Activated CD8-positive, alpha-beta T cell treated with anti-CD3 and anti-CD28 coated beads for 36 hours (primary cell): ENCODE measurements at places on chromosomes 13 and 19.

GRCh38 chr19:15897738-15898276 lies at the start of gene CYP4F2:
Gene CYP4F2 (minus strand): TSS chr19:15898074. CDS start chr19:15897611, 463 bp downstream.
- no peak for DNase-seq

- no peak for DNase-seq
Measured at GRCh38 chr19:38034492-38034860, 127.5 kb downstream of the SIPA1L3 start.

DNA sequence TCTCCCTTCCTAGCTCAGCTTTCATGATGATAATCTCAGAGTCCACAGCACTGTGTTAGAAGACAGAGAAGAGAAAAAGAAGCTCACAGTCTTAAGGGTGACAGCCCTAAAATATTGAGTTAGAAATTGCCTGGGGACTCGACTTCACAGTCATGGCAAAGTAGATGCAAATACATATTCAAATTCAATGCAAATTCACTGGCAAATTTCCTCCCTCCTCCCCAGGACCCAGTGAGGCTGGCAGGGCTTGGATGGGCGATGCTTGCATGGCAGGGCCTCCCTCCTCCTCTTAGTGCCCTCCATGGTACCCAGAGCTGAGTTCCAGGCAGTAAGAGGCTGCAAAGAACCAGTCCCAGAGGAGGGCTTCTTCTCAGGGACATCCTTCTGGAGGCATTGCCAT lies 115.6 kb upstream of the UQCRFS1 start:
- no peak for DNase-seq

GRCh38 chr19:23778566-23778965 lies 19.9 kb upstream of the ZNF681 start:
- DNase-seq = no peak

GRCh38 chr13:43583321-43583720 lies 203.5 kb downstream of the ENOX1 start:
- no peak for DNase-seq

DNA sequence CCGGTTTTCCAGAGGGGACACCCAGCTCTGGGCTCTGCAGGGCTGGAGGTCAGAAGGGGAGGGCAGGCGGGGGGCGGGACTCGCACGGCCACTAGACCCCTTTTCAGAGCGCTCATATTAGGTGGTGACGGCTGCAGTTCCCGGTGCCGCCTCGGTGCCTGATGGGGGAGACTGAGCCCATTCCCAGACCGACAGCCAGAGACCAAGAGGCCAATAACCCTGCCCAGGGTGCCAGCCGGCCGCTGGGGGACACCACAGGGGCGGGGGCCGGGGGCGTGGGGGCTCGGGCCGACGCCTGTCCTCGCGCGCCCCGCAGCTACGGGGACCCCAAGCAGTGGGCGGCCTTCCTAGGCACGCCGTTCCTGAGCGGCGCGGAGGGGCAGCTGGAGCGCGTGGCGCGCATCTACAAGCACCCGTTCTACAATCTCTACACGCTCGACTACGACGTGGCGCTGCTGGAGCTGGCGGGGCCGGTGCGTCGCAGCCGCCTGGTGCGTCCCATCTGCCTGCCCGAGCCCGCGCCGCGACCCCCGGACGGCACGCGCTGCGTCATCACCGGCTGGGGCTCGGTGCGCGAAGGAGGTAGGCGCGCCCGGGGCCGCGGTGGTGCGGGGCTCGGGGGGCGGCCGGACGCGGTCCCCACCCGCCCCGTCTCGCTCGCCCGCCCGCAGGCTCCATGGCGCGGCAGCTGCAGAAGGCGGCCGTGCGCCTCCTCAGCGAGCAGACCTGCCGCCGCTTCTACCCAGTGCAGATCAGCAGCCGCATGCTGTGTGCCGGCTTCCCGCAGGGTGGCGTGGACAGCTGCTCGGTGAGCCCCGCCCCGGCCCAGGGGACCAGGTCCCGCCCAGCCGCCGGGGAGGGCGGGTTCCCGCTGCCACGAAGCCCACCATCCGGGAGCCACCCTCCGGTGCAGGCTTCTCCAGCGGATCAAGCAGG lies 2.4 kb downstream of the TIMM13 start:
- no peak for DNase-seq

GRCh38 chr13:30877335-30877734 lies 28.7 kb upstream of the MEDAG start:
- DNase-seq = no peak

DNA sequence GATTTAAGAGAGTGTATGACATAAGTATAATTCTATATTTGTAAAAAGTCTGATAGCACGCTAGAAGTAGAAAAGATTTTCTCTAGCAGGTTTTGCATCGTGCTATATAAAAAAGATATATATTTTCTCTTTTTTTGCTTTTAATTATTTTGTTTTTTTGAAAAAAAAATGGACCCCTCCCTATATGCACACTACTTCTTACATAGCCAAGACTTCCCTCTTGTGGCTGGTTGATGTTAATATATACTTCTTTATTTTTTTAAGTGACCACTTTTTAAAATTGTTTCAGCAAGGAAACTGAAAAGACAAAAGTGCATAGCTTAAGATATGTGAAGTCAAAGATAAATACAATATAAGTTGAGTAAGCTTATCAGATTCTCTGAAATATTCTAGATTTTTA lies 1202.8 kb downstream of the DIAPH3 start:
- no peak for DNase-seq

DNA sequence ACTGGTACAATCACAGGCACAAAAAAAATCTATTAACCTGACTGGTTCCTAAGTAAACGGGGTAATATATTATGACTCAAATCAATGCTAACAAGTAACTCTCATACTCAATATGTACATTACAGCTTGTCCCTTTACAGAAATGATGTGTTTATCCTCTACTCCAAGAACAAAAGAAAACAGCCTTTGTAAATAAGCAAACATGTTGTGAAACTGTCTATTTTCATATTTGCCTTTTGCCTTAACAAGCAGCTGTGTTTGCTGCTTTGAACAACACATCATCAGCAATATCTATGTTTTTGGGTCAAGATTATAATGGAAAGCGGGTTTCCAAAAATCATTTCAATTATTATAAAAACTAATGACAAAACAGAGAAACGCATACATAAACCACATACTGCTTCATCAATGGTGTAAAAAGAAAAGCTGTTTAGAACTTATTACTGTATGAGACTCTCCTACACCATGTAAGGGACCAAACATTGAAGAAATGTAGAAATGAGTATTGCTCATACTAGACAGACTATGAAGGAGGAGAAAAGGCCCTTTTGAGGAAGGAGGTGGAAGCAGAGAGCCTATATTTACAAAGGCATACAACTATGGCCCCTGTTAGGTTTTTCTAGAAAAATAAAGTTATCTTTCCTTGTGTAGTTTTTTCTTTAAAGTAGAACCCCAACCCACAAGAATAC lies 14.8 kb downstream of the TBC1D4 start:
- DNase-seq = no peak

DNA sequence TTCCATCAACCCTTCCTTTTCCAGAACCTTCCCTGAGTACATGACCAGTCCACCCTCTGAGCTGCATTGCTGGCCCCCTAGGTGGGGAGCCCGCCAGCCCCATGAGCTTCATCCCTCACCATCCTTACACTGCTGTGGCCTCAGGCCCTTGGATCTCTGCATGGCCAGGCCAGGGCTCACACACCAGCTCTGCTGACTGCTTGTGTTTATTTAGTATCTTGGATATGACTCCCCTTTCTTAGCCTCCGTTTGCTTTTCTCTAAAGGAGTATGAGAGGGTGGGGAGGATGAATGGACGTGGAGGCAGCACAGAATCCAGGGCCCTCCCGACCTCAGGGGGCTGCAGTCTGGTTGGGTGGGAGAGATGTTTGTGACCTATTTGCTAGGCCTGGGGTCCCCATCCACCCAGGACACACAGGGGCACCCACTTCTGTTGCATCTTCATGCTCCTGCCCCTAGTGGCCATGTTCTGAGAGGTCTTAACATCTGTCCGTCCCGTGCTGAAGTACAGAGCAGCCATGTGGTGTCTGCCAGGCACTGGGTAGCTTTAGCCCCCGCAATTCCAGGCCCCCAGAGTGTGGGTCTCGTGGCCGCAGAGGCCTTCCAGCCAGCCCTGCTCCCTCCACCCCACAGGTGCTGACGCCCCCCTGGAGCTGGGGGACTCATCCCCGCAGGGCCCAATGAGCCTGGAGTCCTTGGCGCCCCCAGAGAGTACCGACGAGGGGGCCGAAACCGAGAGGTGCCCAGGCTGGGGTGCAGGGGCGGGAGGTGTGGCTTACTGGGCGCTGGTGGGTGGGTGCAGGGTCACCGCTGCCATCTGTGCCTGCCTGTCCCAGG lies 13.0 kb downstream of the ARHGEF1 start:
- DNase-seq = peak; percentile 67

DNA sequence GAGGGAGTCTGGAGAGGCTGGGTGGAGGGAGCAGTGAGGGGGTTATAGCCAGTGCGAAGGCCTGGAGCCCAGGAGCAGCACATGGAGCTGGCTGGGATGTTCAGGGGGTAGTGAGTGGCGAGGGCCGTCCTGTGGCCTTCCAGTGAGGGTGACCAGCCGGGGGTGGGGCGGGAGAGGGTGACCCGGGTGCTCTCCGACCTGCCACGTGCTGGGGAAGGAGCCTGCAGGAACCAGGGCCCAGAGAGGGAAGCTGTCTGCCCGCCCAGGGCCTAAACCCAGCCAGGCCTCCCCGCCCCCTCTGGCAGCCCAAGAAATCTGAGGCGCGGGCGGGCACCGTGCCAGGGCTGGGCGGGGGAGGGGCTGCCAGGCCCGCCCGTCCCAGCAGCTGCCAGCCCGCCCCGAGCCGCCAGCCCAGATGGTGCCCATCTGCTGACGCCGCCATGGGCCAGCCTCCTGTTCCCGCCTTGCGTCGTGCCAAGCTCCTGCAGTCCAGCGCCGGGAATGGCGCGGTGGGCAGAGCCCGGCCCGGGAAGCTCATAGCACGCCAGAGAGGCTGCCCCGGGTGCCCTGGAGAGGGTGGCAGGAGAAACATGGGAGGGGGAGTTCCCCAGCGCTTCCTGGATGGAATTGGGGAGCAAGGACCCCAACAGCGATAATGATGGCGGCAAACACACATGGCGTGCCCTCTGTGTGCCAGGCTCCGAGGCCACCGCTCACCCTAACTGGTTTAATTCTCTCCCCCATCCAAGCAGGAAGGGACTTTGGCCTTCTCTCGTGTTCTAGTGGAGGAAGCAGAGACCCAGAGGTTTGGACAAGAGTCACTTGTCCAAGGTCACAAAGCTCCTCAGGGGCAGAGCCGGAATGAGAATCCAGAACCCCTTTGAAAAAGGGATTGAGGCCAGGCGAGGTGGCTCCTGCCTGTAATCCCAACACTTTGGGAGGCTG lies 21.5 kb downstream of the NFIC start:
- DNase-seq = no peak

GRCh38 chr19:52638601-52639000 lies 446 bp upstream of the ZNF83 start:
- DNase-seq = no peak

DNA sequence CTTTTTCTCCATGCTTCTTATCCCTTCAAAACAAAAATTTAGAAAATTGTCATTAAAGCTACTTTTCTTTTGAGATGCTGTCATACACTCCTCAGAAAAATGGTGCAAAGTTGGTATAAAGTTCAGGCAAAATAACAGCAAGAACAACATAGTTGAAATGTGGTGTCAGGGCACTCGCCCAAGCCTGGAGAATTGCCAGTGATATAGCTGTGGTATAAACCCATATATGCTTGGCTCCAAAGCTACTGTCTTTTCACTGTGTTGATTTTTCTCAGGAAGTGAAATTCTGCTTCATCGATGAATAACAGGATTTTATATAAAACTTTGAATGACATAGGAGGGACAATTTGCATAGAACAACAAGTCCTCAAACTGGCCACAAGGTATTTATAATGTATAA lies 2532.9 kb downstream of the PCDH9 start:
- no peak for DNase-seq

GRCh38 chr13:73273745-73274144 lies 214.9 kb downstream of the KLF5 start:
- DNase-seq = no peak

- DNase-seq = no peak
Measured at GRCh38 chr13:109010912-109011311, 381.5 kb downstream of the MYO16 start.

DNA sequence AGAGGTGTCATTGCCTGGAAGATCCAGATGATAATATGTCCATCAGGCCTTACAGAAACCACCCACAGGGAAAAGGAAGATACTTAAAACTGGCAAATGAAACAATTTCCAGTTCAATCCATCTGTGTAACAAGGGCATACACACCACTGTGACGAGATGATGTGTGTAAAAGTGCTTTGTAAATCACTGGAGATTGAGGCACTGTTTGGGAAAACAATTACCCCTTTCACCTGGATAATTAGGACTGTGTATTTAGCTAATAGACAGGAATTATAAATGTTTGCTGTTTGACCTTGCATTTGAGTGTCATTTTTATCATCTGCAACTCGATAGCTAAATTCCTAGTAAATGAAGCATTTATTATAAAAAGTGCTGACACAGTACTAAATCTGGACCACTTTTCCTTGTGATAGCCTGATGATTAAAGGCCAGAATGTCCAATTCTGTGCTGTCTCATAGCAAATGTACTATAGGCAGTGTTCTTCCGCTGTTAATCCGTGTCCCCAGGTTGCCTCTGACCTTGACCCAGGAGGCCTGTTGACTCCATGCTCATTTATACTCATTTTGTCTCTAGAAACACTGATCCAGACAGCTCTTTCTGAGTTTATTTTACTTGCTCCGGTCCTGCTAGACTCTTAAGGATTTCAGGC lies 105.8 kb downstream of the LACC1 start:
- DNase-seq = no peak

DNA sequence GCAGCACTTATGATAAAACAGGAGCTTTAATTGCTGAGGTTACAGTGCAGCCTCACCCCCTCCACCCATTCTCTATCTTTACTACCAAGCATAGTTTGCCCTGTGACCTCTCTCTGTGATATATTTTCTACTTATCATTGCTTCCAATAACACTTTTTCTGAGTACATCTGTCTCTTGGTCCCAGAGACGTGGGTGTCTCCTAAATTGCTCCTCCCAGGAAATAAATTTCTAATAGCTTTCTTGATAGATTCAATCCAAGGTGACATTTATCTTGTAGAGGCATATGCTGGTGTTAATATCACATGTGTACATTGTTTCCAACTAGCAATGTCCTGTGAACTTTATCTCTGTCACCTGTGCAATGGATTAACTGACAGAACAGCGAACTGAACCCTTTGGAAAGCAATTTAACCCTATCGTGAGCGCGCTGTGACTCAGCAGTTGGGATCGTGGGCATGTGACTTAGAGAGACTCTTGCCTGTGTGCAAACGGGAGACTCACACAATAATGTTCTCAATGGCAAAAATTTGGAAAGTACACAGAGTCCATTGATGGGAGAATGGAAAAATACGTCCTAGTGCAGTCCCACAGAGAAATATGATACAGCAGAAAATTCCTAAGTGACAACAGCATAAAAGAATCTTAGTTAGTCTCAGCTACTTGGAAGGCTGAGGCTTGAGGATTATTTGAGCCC lies 7.0 kb upstream of the MAP2K2 start:
- no peak for DNase-seq
